ENCODE measurements at places on chromosomes 12 and 14. TPM values are rescaled to one million over a fixed set of nuclear protein-coding genes. Genes with fewer than 3 reads are reported as not detected.

The POTEM gene
- not detected for total RNA-seq

The CATSPERB gene
- total RNA-seq, result not detected

The CLEC2A gene
- total RNA-seq, result not detected

The SERPINA1 gene
- 0.72 TPM for total RNA-seq

The EFCAB11 gene
- 12.3 TPM for total RNA-seq
